Eye (tissue), 1 donor: ENCODE measurements at places on chromosomes 4 and X.

DNA sequence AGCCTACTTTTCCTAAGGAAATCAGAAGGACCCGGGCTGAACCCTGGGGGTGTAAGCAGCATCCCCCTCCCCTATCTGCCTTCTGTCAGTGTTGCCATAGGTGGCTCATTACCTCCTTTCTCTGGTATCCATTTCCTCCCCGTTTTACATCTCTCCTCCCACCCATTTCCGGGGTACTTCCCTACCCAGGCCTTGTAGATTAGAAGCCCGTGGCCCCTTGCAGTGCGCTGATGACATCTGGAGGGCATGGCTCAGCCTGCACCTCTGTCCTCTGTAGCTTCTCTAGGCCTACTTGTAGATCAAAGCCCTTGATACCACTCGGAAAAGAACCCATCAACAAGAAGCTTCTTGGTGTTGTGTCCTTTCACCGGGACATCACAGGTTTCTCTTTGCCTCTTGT, 71.8 kb downstream of the NBDY start:
- no peak for DNase-seq

GRCh38 chr4:186200516-186200915, 9.1 kb downstream of the CYP4V2 start:
- peak; percentile 43 for DNase-seq

- DNase-seq: no peak
These were observed 85.3 kb upstream of the HS3ST1 start for GRCh38 chr4:11514003-11514402.

DNA sequence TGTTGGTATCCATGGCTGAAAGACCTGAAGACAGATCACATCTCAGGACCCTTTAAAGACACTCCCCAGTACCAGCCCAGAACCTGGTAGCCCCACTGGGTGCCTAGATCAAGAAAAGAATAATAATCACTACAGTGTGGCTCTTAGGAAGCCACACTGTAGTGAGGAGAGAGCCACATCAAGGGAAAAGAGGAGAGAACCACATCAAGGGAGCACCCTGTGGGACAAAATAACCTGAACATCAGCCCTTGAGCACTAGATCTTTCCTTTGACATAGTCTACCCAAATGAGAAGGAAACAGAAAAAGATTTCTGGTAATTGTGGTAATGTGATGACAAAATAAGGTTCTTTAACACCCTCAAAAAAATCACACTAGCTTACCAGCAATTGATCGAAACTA, 15.3 kb downstream of the RTL3 start:
- DNase-seq: no peak

GRCh38 chrX:100939333-100939732, 10.6 kb upstream of the XKRX start:
- DNase-seq: no peak

DNA sequence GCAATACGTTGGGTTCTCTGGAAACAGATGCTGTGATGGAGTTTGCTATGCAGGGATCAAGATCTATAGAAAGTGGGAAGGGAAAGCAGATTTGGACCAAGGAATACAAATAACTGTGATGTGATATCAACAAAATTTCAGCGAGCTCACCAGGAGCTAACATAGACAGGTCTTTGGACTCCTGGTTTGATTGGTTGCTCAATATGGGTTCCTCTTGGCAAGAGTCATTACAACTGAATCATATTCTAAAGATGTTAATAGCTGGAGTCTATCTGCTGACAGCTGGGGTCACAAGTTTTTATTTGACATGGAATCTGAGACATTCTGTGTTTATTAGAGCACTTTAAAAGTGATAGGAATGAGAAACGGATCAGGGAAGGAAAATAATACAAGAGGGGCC, 637.6 kb upstream of the GNPDA2 start:
- DNase-seq: no peak

DNA sequence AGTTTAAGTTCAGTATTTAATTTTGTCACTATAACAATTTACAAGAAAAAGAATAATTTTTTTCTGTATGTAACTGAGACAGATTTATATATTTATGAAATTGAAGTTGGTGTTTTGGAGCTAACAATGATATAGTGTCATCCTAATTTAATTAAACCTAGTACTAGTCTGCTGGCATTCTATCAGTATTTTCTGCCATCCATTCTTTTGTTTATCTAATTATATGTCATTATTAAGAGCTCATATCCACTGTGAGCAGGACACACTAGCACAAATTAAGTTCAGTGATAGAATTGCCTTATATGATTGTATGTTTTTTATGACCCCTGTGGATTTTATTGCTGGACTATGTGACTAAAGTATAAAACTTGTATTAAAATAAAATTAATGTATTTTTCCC, 996.5 kb downstream of the CCSER1 start:
- no peak for DNase-seq

DNA sequence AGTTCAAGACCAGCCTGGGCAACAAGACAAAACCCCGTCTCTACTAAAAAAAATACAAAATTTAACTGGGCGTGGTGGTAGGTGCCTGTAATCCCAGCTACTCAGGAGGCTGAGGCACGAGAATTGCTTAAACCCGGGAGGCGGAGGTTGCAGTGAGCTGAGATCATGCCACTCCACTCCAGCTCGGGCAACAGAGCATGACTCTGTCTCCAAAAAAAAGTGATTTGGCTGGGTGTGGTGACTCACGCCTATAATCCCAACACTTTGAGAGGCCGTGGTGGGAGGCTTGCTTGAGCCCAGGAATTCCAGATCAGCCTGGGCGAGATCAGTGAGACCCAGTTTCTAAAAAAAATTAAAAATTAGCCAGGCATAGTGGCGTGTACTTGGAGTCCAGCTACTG, 4.1 kb downstream of the OPHN1 start:
- DNase-seq: no peak

DNA sequence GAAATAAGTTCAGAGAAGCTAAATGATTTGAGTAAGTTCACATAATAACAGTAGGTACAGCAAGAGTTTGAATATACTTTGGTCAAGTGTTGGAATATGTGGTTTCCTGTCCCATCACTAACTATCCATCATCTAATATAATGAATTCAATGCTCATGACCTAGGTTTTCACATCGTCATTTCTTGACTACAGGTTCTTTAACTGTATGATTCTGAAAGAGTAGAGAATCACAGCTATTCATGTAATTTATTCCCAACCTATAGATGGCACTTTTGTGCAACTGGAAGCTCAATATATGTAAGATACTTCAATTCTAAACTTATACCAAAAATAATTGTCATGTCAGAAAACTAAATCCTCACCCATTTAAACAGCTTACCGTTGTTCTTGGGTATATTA, 53.1 kb downstream of the TIGD2 start:
- DNase-seq: no peak

DNA sequence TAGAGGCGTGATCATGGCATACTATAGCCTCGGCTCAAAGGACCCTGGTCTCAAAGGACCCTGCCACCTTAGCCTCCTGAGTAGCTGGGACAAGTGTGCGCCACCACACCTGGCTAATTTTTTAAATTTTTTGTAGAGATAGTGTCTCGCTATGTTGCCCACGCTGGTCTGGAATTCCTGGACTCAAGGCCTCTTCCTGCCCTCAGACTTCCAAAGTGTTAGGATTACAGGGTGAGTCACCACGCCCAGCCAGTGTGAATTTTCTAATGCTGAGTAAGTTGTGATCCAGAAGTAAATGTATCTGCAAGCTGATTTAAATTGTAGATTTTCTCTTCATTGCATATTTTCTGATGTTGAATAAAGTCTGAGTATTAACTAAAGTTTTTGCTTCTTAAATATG, 2.6 kb upstream of the ZNF674 start:
- DNase-seq: no peak

DNA sequence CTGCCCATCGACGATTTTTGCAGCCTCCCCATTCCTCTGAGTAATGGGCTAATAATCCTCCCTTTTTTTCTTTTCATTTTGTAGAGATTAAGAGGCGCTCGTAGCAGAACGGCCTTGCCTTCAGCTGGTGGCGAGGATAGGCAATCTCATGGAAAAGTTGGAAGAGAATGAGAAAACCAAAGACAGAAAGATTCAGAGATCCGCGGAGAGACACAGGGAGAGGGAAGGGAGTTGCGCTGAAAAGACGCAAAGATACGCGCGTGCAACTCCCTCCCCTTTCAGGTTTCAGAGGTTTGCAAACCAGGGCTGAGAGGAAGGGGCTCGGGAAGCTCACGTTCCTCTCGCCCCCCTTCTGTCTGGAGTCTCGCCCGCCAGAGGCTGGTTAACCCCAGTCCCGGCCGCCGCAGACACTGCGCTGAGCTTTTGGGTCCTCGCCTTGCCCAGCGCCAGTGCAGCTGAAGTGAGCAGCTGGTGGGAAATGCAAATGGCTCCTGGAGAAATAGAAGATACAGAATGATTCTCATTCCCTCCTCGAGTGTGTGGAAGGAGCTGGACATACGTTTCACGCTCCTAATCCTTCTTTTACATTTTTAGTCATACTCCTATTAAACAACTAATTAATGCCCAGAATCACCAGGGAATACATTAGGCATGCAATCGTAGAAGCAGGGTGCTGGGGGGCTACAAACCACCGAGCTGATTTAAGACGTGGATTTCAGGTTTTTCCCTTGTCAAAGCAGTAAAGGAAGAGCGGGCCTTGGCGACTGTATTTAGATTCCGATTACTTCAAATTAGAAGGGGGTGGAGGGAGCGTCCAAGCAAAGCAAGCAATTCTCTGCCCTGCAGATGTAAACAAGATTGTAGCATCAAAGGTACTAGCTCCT, 16.6 kb upstream of the PITX2 start:
- DNase-seq: peak; percentile 78

DNA sequence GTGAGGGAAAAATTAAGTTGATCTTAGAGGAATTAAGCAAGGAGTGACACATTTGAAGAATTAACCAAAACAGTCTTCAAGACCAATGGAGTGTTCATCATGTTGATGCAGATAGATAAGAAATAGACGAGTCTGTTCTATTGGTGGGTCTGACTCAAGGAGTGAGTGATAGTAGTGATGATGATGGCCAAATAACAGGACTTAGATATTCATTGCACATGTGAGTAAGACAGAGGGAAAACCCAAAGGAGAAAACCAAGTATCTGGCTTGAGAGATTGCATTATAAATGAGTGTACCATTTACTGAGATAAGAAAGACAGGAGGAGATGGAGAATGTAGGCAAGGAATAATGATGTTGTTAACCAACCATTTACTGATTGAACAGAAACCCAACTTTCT, 321.3 kb downstream of the ADGRL3 start:
- no peak for DNase-seq

DNA sequence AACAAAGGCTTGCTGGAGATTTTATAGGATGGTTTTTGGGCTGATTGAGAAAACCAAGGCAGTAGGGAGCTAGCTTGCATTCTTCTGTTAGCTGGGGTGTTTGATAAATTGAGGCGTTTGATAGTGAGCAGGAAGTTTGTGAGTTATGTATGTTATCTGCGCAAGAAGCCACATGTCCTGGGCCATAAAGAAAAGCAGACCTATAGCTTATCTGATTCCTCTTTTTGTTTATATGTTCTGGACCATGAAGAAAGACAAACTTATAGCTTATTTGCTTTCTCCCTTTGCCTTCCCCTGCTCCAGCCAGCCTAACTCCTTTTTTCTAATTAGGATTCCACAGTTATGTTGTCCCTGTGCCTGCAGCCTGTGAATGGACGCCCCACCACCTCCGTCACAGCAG, 9.2 kb downstream of the HNRNPH2 start:
- DNase-seq: peak; percentile 1

GRCh38 chrX:132409780-132410556, 78.9 kb downstream of the MBNL3 start:
- no peak for DNase-seq

DNA sequence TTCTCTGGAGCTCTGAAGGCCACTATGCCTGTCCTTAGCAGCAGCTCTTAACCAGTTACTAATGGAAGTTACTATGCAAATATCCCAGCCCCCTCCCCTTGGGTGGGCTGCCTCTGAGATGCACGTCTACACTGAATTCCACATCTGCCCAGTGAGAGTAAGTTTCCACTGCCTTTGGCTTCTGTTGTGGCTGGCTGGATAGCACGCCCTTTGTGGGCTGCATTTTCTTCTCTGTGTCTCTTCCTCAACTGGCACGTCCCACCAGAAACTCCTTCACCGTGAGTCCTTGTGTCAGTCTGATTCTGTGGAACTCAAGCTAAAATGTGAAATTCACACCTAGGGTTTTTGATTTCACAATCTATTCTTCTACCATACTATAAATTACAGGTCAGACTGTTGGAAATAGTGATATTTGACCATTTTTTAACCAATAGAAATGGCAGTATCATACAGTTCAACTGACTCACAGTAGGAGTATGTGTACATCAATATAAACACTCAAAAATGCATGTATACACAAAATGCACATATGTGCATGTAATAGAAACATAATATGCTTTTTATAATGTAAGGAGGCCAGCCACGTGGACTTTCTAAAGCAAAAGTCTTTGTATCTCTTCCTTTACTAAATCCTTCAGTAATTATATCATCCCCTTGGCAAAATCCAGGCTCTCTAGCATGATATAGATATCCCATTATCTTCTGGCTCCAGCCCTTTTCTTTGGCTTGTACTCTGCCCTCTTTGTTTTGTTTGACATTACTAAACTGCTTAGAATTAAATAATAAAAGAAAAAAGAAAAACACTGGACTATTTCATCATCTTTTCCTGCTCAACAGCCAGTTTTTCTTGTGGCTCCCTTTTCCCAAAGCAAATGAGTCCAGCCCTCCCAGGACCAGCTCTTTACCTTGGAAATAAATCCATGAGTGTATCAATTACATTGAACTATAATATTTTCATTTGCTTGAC, 33.2 kb upstream of the LDB2 start:
- DNase-seq: peak; percentile 43

DNA sequence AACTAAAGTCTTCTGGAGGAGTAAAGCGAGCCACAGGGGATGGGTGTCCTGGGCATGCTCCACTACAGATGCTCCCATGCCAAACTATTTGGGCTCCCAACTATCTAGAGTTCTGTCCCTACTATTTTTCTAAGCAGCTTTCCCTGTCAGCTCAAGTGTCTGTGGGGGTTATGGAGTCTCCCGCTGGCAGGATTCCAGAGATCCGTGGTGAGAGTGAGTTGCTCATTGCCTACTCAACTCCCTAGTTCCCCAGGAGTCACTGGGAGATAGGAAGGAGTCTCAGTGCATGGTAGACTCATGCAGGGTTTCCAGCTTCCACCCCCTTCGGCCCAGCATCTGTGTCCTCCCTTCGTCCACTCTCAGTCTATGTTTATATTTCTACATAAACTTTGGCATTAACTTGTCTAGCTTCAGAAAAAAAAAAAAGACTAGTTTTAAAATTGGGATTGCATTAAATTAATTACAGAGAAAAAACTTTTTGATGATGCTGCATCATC, 55.1 kb upstream of the INPP4B start:
- no peak for DNase-seq

GRCh38 chr4:112302320-112303274, 5.4 kb downstream of the ALPK1 start:
- DNase-seq: no peak

DNA sequence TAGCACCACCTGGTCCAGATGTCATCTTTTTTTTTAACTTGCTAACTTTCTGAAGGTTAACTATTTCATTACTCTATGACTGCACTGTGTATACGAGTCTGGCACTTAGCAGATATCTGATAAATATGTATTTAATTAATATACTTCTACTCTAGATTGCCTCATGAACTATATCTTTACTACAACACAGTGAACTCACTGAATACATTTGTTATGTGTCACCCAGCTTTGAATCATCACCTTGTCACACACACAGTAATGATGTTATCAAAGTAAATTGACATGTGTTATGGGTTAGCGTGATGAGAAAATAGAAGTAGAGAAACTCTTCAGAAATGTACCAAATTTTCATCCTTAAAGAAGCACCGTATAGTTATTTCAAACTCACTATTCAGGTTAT, 419.3 kb upstream of the ADGRL3 start:
- no peak for DNase-seq
